ENCODE measurements at places on chromosomes 2 and 18.

GRCh38 chr2:85702172-85702571 lies 8.0 kb downstream of the GNLY start:
- no peak for DNase-seq

DNA sequence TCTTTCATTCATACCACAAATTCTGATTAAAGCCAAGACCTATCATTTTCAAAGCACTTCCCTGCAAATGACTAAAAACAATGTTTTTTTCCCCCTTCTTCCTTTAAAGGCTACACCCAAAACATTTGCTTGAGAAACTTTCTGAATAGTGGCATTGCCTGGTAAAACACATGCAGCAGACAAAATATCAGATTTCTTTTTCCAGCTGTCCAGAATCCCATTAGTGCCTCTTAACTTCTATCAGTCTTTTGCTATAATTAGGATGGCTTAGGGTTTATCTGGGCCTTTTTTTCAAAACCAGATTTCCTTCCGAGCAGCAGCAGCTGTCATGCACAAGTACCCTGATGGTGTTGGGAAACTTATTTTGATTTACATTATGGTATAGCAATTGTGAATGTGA lies 50.6 kb downstream of the ALPK2 start:
- DNase-seq: no peak

DNA sequence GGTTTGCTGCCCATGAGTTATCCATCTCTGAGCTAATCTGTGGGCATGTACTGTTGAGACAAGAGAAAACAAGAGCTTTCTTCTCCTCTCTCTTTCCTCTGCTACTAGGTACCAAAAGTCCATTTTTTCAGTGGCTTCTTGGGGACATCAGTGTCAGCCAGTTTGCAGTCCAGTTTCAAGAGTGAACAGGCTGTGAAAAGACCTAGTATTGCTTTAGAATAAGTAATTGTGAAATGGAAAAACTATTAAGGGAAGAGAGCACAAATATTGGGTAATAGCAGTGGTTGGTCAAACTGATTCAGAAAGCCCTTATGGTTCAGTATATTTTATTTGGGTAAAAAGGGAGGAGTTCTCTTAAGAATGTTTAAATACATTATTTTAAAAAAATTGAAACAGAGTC lies 33.0 kb upstream of the MEP1B start:
- no peak for DNase-seq

- peak; percentile 60 for DNase-seq
These were observed 61.4 kb downstream of the CPS1 start for GRCh38 chr2:210617732-210618330.

DNA sequence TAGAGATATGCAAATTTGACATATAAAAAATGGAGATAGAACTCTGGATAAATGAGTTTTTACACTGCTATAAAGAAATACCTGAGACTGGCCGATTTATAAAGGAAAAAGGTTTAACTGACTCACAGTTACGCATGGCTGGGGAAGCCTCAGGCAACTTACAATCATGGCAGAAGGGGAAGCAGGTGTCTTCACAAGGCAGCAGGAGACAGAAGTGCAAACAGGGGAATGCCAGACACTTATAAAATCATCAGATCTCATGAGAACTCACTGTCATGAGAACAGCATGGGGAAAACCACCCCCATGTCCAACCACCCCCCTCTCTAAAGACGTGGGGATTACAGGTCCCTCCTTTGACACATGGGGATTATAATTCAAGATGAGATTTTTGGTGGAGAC lies 1540.2 kb upstream of the SLC39A10 start:
- DNase-seq: no peak

- DNase-seq: no peak
These were observed 249.9 kb downstream of the PLCL1 start for GRCh38 chr2:198054299-198054698.

GRCh38 chr2:16161768-16162490 lies 221.6 kb downstream of the MYCN start:
- no peak for DNase-seq

GRCh38 chr2:240431661-240432424 lies 3.6 kb upstream of the GPC1 start:
- no peak for DNase-seq

GRCh38 chr2:209636076-209636475 lies 135.6 kb upstream of the UNC80 start:
- DNase-seq: peak; percentile 6

DNA sequence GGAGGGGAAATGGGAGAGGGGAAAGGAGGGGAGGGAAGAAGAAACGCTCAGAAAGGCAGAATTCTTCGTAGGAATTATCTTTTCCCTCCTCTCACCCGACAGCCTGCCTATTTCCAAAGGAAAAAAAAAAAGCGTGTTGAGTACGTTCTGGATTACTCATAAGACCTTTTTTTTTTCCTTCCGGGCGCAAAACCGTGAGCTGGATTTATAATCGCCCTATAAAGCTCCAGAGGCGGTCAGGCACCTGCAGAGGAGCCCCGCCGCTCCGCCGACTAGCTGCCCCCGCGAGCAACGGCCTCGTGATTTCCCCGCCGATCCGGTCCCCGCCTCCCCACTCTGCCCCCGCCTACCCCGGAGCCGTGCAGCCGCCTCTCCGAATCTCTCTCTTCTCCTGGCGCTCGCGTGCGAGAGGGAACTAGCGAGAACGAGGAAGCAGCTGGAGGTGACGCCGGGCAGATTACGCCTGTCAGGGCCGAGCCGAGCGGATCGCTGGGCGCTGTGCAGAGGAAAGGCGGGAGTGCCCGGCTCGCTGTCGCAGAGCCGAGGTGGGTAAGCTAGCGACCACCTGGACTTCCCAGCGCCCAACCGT lies at the start of gene GAD1:
Gene GAD1, plus strand, starts transcription at position 384 of the 589 bp plus-strand sequence. CDS start 1,705 bp downstream, outside the sequence.
- DNase-seq: peak; percentile 61

DNA sequence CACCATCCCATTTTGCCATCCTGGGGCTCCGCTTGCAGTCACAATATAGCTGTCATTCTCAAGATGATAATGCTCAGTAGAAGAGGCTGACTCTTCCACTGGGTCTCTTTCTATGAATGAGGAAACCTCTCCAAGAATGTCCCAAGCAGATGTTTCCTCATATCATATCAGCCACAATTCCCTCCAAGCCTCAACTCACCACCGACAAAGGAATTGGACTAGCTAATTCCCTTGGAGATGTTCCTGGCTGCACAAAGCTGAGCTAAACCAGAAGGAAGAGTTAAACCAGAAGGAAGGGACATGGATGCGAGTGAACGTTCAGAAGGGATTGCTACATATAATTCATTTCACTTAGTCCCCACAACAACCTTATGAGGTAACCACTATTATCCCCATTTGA lies 65.0 kb upstream of the NPAS2 start:
- no peak for DNase-seq

DNA sequence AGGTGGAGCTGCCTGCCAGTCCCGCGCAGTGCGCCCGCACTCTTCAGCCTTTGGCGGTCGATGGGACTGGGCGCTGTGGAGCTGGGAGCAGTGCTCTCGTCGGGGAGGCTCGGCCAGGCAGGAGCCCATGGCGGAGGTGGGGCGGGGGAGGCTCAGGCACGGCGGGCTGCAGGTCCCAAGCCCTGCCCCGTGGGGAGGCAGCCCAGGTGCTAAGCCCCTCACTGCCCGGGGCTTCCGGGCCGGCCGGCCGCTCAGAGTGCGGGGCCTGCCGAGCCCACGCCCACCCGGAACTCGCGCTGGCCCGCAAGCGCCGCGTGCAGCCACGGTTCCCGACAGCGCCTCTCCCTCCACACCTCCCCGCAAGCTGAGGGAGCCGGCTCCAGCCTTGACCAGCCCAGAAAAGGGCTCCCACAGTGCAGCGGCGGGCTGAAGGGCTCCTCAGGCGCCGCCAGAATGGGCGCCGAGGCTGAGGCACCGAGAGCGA lies 316.4 kb downstream of the RND3 start:
- no peak for DNase-seq

GRCh38 chr2:195319548-195320412 lies 337.2 kb upstream of the SLC39A10 start:
- no peak for DNase-seq

GRCh38 chr2:99706735-99707134 lies 216.9 kb upstream of the REV1 start:
- no peak for DNase-seq

- peak; percentile 69 for DNase-seq
These were observed 48.5 kb downstream of the SOCS6 start for GRCh38 chr18:70337139-70337972.

DNA sequence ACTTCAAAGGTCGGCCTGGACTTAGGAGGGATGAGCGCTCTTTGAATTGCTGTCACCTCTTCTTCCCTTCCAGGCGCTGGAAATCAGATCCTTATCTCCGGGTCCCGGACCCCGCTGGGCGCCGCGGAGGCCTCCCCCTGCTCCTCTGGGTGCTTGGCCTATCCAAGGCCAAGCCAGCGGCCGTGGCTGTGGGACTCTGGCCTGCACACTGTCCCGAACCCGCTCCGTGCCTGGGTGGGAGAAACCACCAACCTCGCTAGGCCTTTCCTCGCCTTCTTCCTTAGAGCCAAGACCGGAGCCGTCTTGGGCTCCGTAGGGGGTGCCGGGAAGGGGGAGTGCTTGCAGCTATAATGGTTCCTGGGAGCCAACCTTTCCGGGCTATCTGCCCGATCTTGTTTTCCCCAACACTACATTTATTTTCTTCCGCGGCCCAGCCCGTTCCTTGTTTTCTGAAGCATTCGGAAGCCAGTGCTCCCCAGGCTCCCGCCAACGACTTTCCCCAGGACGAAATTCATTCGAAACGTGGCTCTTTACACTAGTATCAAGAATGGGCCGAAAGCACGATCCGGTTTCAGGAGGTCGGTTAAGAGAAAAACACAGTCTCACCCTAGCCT lies 2.4 kb downstream of the OSR1 start:
- no peak for DNase-seq

DNA sequence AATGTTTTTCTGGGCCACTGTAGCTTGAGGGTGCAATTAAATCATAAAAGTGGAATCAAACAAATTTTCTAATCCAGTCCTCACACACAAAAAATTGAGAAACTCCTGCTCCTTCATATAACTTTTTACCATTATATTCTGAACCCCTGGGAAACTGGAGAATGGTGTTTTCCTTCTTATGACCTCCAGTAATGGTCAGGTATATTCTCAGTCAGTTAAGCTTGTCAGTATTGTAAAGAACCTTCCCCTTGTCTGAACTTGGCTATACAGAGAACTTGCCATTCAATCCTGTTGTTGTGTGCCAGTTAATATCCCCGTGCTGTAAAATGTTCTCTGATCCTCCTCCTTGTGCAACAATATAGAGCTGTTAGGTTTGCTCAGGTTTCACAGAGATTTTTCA lies 39.5 kb downstream of the ZNF804A start:
- DNase-seq: no peak

DNA sequence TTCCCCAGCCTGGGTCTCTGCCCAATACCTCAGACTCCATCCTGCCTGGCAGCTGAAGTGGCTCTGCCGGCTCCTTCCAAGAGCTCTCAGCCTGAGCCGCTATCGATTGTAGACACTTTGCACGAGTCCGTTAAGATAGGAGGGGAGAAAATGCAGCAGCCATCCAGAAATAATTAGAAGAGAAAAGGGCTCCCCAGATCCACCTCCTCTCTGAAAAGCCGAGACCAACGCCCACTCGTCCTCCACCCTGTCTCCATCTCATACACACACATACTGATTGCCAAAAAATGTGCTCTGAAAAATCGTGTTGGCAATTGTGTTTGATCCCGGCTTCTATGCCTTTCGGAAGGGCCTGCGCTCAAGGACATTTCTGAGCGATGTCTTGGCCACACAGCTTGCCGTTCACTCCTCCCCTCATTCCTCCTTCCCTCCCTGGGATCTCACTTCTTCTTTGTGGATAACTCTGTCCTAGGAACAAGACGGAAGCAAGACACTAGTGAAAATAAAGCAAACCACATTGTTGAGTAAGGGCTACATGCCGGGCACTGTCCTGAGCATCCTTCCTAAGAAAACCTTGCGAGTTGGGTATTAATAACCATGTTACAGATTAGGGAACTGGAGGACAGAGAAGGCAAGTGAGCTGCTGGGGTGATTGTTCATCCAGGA lies 372.8 kb upstream of the MYT1L start:
- no peak for DNase-seq

GRCh38 chr2:116223912-116224311 lies 1590.6 kb upstream of the DDX18 start:
- DNase-seq: no peak

DNA sequence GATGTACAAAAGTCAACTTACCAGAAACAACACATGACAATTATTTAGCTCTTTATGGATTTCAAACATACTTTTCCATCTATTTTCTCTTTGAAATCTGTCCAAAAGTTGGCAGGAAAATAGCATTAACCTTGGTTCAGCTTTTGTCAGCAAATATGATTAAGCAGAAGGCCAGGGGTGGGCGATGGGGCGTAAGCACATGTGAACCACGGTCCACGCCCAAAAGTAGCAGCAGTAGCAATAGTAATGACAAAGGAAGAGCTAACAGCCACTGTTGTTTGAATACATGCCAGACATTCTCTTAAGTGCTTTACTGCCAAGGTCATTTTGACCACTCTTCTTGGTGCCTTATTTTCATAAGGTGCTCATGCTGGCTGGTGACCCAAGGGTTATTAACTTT lies 73.5 kb downstream of the ANTXR1 start:
- DNase-seq: no peak

DNA sequence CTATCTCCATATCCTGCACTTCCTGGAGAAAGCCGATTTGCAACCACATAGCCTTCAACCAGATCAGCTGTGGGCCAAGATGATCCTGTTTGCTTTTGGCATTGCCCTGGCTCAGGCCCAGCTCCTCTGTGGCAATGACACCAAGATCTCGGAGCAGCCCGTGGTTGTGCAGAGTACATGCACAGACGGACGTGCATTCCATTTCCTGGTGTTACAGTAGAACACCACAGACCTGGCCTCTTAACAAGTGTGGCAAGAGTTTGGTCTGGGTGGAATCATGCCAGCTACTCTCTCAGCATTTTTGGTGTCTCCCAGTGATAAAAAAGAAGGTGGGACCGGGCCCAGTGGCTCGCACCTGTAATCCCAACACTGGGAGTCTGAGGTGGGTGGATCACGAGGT lies 20.0 kb downstream of the MALT1 start:
- DNase-seq: no peak

DNA sequence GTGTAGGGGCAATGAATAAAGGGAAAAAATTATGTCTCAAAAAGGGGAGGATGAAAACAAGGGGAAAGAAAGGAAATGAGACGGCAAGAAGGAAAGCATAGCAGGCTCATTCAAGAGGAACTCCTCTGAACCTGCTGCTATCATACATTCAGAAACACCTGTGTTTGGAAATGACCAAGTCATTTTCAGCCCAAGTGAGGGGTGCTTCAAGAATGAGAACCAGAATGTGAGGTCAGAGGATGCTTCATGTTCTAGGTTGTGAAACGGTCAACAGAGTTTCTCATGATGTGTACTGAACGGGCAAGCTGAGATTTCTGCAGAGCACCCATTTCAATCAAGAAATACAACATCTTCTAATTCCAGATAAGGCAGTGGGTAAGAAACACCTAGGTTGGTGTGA lies 1367.2 kb upstream of the CELF4 start:
- DNase-seq: no peak

All from muscle of back (tissue), 13 donors.